ENCODE measurements at places on chromosomes 12 and 14.

- DNase-seq = no peak
Measured at GRCh38 chr14:60277605-60278190, 28.7 kb downstream of the PPM1A start.

GRCh38 chr12:8057839-8058238 lies 8.3 kb downstream of the C3AR1 start:
- DNase-seq = no peak

- DNase-seq = no peak
Measured at GRCh38 chr14:37589715-37590427, 5.2 kb downstream of the FOXA1 start.

- no peak for DNase-seq
Measured at GRCh38 chr12:3658327-3659163, 94.4 kb downstream of the CRACR2A start.

GRCh38 chr12:98453492-98453891 lies 61.9 kb upstream of the TMPO start:
- no peak for DNase-seq

- no peak for DNase-seq
Measured at GRCh38 chr12:64004641-64005040, 160.1 kb downstream of the SRGAP1 start.
